ENCODE measurements at places on chromosomes 1 and 21.

DNA sequence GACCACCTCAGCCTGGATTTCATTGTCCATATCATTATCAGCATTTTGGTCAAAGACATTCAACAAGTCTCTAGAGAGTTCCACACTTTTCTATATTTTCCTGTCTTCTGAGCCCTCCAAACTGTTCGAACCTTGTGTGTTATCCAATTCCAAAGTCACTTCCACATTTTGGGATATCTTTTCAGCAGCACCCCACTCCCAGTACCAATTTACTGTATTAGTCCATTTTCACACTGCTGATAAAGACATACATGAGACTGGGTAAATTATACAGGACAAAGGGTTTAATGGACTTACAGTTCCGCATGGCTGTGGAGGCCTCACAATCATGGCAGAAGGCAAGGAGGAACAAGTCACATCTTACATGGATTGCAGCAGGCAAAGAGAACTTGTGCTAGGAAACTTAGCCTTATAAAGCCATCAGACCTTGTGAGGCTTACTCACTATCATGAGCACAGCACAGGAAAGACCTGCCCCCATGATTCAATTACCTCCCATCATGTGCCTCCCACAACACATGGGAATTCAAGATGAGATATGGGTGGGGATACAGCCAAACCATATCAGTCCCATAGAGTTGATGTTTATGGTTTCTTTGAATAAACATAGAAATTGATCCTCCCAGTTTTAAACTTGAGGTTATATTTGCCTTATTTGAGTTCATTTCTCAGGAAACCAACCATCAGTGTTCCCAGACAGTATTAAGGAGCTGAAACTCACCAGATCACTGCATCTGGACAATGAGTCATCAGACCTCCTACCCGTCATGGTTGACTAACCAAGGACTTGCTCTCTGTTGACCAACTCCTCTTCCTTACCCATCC lies 322.7 kb upstream of the DUSP10 start:
- DNase-seq: no peak

GRCh38 chr1:36126005-36126716 lies 1.1 kb upstream of the COL8A2 start:
- no peak for DNase-seq

GRCh38 chr21:45827302-45827692 lies 154.3 kb upstream of the COL6A1 start:
- no peak for DNase-seq

DNA sequence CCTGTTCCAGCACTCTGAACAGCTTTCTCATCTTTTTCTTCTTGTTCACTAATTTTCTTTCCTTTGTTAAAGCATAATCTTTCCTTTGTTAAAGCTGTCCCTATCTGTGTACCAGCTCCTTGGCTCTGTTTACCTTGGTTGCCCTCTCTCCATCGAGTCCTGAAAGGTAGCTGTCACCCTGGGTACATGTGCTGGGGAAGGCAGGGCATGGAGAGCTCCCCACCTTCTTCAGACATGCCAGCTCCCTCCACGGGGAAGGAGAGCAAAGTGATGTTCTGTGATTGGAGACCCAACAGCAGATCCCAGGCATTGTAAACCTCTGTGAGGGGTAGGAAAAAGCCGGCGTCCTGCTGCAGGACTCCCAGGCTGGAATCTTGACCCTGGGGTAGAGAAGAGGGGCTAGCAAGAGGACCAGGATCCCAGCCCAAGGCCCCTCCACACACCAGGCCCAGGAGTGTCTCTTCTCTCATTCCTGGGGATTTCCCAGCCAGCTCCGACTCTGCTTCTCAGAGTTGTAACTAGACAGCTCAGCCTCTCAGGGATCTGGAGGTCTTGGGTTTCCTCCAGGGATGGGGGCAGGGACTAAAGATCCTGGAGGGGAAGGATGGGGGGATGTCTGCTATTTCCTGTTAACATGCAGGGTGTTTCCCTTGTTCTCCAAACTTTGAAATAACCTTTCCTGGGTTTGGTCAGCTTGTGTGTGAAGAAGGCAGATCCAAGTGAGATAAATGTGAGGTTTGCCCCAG lies 34.4 kb downstream of the TMCC2 start:
- DNase-seq: no peak

DNA sequence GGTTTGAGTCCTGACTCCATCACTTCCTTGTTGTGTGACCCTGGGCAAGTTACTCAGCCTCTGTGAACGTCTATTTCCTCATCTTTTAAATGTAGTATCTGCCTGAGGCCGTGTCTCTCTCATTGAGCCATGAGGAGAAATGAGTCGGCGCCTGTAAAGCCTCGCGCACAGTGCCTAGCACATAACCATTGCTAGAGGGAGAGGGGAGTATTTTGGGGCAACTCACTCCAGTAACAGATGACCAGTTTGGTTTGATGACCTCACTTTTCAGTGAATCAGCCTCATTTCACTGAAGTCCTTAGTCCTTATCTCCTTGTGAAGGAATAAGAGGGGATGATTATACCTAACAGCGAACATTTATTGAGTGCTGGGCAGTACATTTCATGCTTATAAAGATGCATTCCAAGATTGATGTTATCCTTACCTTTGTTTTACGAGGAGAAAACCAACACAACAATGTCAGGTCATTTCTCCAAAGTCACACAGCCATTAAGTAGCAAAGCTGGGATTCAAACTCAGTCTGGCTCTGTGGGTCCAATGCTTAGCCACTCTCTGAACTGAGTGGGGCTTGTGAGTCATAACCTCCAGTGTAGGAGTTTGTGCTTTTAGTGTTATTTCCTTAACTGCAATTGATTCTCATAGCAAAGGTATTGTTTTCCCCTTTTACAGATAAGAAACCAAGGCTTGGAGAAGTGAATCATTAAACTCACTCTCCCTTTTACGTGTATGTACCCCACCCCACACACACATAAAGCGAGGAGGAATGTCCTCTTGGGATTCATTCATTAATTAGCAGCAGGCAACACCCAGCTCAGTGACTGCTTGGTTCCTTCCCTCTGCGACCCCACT lies 25.9 kb downstream of the KCNC4 start:
- DNase-seq: no peak

- no peak for DNase-seq
These were observed 8.1 kb upstream of the GADD45A start for GRCh38 chr1:67676946-67677345.

- no peak for DNase-seq
These were observed 40.2 kb downstream of the PRSS38 start for GRCh38 chr1:227855687-227856086.

- DNase-seq: no peak
These were observed 213.1 kb downstream of the RERE start for GRCh38 chr1:8604041-8604945.

DNA sequence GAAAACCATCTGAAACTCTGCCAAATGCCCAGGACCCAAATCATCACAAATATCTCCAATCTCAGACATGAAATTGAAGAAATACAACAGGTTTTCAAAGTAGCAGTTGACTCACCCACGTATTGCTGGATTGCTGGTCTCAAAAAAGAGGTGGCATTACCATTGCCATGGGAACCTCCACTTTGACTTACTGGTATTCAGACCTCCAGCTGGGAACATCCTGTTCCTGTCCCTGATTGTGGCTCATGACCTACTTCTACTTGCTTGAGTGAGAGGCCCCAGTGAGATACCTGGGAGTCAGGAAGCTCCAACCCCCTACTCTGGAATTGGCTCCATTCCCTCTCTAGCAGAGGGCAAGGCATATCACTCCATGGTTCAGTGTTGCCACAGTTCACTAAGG lies 64.6 kb downstream of the NMNAT2 start:
- no peak for DNase-seq

DNA sequence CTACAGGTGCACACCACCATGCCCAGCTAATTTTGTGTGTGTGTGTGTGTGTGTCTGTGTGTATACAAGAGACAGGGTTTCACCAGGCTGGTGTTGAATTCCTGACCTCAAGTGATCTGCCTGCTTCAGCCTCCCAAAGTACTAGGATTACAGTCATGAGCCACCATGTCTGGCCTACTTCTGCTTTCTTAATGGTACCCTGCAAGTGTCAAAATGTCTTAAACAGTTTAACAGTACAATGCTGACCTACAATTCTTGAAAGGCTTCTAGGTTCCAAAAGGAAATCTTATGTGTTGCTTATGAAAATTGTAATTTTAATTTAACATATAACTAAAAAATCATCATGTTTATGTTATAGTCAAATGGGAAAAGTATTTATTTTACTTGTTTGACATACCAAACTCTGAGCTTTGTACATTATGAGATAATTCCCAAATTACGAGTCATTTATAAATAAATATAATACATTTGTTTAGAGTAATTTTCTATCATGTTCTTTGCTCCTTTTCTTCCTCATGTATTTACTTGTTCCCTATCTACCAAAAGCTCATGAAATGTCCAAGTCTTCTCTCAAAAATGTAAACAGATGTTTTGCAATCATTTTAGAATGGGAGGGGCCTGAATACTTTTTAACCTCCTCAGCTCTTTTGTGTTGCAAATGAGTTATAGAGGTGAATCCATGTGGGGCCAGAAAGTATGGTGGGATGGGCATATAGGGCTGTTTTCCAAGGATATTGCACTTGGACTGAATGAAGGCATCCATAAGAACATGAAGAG lies 8.4 kb upstream of the VCAM1 start:
- no peak for DNase-seq

GRCh38 chr1:161083748-161084596 lies 5.4 kb downstream of the NECTIN4 start:
- DNase-seq: no peak

- DNase-seq: no peak
These were observed 32.1 kb downstream of the PCSK9 start for GRCh38 chr1:55071477-55071876.

DNA sequence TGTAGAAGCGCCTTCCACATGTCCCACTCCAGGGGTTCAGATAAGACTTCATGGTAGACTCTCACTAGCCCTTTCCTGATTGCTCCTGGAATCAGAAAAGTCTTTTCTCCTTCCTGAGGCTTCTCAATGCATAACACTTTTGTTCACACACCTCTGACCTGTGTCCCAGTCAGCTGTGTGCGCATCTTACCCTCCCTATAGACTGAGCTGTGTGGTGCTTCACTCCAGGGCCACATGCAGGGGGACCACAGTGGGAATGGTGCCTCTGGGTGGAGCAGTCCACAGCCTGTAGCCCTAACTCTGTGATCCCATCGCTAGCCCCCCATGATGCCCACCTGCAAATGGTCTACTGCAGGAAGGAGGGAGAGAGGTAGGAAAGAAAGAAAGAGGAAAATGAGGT lies 84.0 kb upstream of the TLR5 start:
- DNase-seq: no peak

GRCh38 chr1:109773900-109774485 lies 10.3 kb upstream of the EPS8L3 start:
- DNase-seq: no peak

DNA sequence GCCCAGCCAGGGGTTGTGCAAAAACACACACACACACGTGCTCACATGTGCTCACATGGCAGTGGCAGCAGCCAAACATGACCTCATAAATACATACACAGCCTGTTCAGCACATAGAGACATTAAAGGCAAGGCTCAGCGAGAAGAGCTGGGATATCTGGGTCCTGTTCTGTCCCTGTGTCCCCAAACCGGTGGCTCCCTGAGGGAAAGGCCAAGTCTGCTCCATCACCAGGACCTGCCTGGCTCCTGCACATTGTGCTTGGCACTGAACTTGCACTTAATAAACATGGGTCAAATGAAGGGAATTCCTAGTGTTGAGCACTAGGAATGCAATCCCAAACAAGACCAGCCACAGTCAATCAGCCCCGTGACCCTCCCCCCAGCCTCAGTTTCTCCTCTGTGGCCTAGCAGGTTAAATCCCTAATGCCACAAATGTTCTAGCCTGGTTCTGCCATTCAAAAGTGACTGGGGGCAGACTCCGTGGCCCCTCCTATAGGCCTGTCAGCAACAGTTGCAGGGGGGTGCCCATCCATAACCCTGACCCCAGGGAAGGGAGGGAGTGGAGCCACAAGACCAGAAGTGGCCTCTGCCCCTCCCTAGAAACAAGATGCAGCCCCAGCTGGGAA lies 160.9 kb upstream of the VAMP3 start:
- no peak for DNase-seq

GRCh38 chr21:17550671-17551308 lies 37.9 kb downstream of the CXADR start:
- no peak for DNase-seq

DNA sequence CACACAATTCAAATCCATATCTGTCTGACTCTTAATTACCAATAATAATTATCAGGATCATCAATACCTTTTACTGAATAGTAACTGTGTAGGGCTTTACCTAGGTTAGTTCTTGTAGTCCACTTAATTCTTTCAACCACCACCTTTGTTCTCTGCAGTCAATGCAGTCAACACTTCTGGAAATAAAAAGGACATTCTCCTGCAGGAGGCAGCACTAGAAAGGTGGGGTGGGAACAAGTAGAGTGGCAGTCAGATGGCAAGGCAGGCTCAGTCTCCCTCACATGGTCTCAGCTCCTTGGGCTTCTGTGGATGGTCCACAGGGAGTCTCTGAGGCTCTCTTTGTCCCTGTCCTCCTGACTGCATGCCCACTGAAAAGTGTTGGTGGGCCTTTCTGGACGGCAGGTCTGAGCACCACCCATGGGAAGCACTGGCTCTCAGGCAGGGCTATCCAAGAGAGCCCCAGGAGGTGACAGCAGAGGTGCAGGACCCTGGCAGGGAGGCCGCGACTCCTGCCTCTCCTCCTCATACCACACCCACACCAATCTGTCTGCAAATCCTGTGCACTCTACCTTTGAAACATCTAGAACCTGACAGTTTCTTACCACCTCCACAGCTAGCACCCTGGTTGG lies 237.3 kb downstream of the FOXD2 start:
- no peak for DNase-seq

GRCh38 chr1:248046536-248046935 lies at the start of gene OR2L3:
OR2L3 (plus strand) TSS chr1:248046836; CDS start chr1:248060682, 13,846 bp downstream.
- DNase-seq: no peak

- peak; percentile 14 for DNase-seq
These were observed 11.9 kb downstream of the SH2D2A start for GRCh38 chr1:156804572-156805243.

DNA sequence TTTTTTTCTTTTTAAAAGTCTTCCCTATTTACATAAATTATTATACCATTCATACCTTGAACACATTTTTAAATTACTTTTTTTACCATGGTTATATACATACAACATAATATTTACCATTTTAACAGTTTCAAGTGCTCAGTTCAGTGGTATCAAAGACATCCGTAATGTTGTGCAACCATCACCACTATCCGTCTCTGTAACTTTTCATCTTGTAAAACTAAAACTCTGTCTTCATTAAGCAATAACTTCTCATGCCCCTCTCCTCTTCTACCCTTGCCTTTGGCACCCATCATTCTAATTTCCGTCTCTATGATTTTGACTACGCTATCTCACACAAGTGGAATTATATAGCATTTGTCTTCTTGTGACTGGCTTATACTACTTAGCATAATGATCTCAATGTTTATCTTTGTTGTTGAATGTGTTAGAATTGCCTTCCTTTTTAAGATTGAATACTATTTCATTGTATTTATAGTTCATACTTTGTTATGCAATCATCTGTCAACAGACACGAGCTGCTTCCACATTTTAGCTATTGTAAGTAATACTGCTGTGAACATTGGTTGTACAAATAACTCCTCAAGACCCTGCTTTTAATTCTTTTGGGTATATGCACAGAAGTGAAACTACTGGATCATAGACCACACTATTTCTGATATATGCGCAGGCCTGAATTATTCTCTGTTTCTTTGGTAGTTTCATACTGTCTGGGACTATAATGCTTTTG lies 689.5 kb upstream of the NCAM2 start:
- no peak for DNase-seq

- DNase-seq: no peak
These were observed 12.7 kb downstream of the MEF2D start for GRCh38 chr1:156487862-156488261.

- DNase-seq: no peak
These were observed 268.5 kb downstream of the PTPRU start for GRCh38 chr1:29504709-29505410.

GRCh38 chr1:157691285-157691920 lies 9.2 kb downstream of the FCRL3 start:
- DNase-seq: no peak
